ENCODE measurements at places on chromosomes 3 and 15. TPM values are rescaled to one million over a fixed set of nuclear protein-coding genes. Genes with fewer than 3 reads are reported as not detected.
A peak's percentile ranks its signal among the peaks of the same experiment; 100 is the strongest.

GRCh38 chr15:93250209-93250608 is 161.2 kb upstream of the RGMA start:
- no peak for ATAC-seq

The RAD54L2 gene
- 26.8 TPM for total RNA-seq

DNA sequence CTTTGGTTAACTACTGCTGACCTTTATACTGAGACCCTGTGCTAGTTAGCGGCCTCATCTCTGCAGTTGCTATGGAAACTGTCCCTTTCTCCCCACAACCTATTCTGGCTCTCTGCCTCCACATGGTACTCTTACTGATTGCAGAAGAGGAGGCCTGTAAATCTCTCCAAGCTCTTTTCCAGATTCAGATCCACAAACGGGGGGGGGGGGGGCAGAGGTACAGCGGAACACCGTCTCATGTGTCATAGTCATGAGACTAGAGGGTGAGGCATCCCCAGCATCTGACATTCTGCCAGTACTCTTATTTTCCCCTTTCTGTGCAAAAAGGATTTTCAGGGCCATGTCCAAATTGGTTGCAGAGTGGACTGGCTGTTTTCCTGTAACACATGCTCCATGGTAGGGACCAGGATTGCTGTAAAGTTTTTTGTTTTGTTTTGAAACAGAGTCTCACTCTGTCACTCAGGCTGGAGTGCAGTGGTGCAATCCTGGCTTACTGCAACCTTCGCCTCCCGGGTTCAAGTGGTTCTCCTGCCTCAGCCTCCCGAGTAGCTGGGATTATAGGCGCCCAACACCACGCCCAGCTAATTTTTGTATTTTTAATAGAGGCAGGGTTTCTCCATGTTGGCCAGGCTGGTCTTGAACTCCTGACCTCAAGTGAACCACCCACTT is 8.3 kb upstream of the MAP1A start:
- no peak for ATAC-seq

The TNFAIP8L3 gene
- not detected for total RNA-seq

GRCh38 chr15:63986751-63987341 is 59.4 kb downstream of the DAPK2 start:
- peak; percentile 85 for ATAC-seq

DNA sequence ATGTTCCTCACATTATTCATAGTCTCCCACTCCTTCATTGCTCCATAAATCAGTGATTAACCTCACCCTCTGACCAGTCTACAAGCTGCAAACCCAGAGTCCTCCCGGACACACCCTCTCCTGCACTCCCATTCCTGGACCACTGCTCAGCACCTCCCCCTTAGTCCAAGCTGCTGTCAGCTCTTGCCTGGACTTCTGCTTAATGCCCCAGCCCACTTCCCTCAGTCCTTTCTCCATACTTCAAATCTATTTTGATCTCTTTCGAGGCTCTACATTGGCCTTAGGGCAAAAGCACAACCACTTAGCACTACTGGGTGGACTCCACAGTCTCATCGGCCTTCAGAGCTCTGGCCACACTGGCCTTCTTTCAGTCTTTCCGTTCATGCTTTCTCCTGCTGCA is 79.4 kb upstream of the FAM98B start:
- no peak for ATAC-seq

DNA sequence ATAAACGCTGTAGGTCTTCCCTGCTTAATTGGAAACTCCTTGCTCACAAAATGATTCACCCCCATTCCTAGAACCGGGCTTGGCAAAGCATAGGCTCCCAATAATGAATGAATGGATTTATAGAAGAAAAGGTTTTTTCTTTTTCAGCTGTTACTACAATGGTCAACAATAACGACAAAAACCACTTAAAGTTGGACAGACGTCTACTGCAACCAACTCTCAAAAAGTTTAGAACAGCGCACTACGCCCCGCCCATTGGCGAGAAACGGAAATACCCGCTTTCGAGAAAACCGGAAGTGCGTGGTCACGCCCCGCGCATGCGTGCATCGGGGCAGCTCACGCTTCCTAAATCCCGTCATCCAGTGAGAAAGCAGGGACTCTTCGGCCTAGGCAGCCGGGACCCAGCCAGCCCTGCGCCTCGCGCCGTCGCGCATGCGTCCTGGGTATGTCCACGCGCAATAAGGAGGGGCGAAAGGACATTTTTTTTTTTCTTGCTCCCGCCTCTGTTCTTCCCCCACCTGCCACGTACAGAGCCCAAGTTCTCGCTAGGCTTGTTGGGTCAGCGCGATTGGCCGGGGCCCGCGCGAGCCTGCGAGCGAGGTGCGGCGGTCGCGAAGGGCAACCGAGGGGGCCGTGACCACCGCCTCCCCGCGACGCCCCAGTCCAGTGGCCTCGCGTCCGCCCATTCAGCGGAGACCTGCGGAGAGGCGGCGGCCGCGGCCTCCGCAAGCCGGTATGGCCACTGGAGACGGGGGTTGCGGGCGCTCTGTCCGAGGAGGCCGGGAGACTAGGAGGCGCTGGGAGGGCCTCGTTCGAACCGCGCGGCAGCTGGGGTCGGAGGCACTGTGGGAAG is at the start of gene TFG:
Gene TFG, plus strand, starts transcription at position 506 of the 853 bp plus-strand sequence. CDS start 4,192 bp downstream, outside the sequence.
- peak; percentile 91 for ATAC-seq

The KCNMB2 gene
- total RNA-seq: not detected

DNA sequence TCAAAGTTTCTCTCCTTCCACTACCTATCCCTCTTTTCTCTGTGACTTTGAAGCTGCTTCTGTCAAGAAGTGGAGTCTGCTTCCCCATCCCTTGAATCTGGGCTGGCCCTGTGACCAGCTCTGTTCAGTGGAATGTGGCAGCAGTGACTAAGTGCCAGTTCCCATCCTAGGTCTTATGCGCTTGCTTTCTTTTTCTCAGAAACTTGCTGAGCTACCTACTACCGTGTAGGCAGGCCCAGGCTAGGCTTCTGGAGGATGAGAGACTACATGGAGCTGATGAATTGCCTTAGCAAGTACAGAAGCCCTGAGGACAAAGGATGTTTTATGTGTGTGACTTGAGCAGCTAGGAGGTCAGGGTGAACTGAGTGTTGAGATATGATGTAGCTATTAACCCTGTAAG is 123.2 kb downstream of the PDCD6IP start:
- ATAC-seq: no peak

The SCG5 gene
- total RNA-seq: 2.9 TPM

The ULK3 gene
- total RNA-seq: 46.7 TPM

GRCh38 chr15:56939257-56939656 is 20.8 kb downstream of the TCF12 start:
- no peak for ATAC-seq

GRCh38 chr3:138051947-138052802 is 42.2 kb downstream of the CLDN18 start:
- ATAC-seq: no peak

DNA sequence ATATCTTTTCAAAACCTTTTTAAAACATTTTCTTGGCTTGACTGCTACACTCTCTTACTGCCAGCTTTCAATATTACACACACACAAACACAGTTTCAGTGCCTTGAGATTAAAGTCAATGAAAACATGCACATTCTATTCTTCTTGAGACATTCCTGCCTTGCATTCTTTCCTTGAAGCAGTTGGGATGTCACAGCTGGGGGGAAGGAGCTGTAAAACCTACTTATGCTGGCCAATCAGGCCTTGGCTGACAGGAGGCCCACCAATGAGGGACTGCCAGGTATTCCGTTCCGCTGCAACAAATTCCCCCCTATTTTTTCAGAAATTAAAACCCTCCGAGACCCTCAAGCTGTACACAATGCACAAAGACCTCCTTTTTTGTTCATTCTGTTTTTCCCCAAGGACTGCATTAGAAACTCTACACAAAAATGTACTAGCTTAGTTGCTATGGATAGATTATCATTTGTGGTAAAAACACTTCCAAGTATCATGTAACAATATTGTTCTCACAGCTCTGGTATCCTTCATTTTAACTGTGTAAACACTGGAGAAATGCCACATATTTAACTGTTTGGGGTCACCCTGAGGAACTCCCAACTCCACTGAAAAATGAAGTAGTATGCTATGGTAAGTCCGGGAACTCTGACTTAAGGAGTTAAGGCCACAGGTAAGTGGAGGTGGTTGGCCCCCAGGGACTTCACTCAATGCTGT is 18.5 kb downstream of the FSTL1 start:
- no peak for ATAC-seq

- ATAC-seq: no peak
These were observed 134.9 kb downstream of the MBNL1 start for GRCh38 chr3:152403632-152404066.

DNA sequence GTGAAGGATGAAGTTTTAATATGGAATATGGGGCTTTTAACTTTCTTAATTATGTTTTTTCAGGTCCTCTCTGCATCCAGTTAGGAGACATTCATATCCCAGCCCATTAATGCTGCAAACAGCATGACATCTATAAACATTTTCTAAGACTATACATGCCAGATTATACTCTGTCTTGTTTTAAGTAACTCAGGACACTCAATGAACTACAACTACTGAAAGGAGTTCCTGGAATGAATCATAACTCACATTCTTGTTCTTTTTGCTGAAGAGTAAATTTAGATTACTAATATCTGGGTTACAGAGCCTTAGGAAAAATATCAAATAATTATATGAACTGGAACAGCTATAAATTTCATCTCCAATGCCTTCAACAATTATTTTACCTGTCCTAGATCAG is 167.4 kb downstream of the STAG1 start:
- ATAC-seq: peak; percentile 59

The RAB11A gene
- total RNA-seq: 108 TPM

The SLC38A3 gene
- total RNA-seq: 0.71 TPM

- peak; percentile 35 for ATAC-seq
These were observed 35.9 kb downstream of the HMCES start for GRCh38 chr3:129314386-129315222.

DNA sequence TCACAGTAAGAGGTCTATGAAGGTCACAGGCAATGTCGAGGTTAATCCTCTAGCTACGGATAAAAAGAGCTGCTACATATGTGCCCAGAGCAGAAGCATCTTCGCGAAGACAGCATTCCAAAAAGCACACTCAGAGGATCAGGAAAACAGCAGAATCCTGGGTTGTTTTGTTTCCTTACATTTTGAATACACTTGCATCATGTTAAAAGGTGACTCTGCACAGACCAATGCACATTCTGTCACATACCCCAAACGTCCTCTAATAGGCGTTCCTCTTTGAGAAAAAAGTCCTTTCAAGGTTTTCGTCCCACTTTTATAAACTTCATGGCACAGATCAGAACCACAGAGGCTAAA is 52.7 kb downstream of the VGLL4 start:
- no peak for ATAC-seq

- ATAC-seq: no peak
These were observed 47.4 kb upstream of the VGLL4 start for GRCh38 chr3:11690863-11691766.

DNA sequence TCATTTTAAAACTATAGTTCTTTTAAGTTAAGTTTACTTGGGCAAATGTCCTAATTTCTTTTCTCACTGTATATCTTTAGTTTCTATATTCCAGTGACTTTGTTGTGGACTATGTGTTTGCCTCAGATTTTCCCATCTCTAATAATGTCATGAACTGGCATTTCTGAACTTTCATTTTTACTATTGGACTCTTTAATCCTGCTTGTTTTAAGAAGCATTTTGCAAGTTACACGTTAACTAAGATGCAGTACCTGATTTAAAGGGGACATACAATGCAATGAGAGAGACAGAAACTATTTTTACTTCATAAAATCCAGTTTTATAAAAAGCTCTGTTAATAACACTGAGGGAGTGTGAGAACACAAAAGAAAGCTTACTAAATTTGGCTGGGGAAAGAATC is 58.6 kb upstream of the PHLDB2 start:
- no peak for ATAC-seq

GRCh38 chr3:64901522-64901885 is 213.7 kb upstream of the ADAMTS9 start:
- no peak for ATAC-seq

DNA sequence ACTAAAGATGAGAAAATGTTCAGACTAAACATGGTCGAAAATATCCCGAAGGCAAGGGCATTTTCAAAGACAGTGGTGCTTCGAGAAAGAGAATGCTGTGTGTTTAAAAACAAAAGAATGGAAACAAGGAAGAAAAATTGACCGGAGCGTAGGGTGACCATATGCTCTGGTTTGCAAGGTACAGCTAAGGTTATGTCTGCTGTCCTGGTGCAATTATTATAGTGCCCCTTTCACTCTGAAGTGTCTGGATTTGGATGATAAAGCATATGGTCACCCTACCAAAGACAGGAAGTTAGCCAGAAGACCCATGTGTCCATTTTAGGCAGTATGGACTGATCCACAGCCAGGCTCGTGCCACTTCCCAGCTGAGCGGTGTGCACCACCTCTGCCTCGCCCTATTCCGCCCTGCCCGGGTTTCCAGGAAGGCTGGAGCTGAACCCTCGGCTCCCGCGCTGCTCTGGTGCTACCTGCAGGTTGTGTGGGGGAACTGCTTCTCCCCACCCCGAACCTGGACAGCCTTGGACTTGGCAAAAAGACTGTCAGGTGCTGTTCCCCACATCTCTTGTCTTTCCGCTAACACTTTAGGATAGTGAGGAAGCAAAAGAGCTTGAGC is 25.2 kb downstream of the GOLGA6D start:
- no peak for ATAC-seq

The TM4SF18 gene
- total RNA-seq: not detected

- no peak for ATAC-seq
These were observed 238.8 kb downstream of the OPA1 start for GRCh38 chr3:193831495-193832455.

GRCh38 chr3:70249509-70250160 is 62.8 kb downstream of the MDFIC2 start:
- ATAC-seq: no peak

The ZNF445 gene
- 12.1 TPM for total RNA-seq

- no peak for ATAC-seq
These were observed 11.1 kb downstream of the LRTM1 start for GRCh38 chr3:54916732-54917131.

DNA sequence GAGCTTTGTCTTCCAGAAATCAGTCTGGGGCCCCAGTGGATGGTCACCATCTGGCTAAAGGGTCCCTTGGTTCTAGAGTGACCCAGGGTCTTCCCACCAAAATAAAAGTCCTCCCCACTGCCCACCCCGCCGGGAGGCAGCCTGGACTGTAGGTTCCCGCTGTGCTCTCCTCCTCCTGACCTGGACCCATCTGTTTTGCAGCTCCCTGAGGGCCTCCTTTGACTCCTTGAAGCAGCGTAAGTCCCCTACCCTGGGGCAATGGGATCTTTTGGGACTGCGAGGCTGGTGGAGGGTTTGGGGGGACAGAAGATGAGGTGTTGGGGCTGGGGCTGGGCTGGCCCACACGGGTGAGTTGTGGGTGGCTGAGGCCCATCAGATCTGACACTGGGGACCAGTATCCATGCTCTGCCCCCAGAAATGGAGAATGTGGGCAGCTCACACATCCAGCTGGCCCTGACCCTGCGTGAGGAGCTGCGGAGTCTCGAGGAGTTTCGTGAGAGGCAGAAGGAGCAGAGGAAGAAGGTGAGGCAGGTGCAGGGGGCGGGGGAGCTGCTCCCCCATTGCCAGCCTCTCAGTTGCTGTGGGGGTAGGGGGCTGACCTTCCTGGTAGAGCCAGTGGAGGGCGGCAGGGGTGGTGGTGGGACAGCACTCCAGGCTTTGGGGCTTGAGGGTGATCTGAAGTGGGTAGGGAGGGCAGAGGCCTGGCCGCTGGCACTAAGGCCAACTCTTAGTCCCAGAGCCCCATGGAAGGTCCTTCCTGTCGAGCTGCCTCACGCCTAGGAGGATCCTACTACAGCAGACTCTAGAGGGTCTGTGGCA is 30.4 kb downstream of the PSTPIP1 start:
- no peak for ATAC-seq

All from activated T-helper 17 cell treated with anti-CD3 and anti-CD28 coated beads, Interleukin-2, amount 50 U/mL, for 72 hours (primary cell).